Hematopoietic multipotent progenitor cell treated with erythropoietin and hydrocortisone succinate and interleukin-3 and kit ligand, for 4 days (in vitro differentiated cells): ENCODE measurements at places on chromosomes 2 and 18.

DNA sequence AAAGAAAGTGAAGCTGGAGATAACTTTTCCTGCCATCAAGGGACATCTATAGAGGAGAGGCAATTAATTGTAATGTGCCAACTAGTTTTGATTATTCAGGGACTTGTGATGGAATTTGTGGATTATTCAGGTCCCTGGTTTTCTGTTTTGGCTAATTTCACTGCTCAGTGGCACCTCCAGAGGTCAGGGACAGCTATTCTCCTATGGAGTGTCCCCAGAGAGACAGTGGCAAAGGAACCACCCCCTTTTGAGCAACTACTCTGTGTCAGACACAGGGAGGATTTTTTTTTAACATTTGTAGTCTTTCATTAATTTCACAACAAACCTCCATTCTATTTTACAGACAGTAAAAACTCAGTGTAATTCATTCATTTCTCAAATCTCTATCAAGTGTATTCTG is 206.0 kb upstream of the SPRED2 start:
- peak; percentile 13 for DNase-seq

DNA sequence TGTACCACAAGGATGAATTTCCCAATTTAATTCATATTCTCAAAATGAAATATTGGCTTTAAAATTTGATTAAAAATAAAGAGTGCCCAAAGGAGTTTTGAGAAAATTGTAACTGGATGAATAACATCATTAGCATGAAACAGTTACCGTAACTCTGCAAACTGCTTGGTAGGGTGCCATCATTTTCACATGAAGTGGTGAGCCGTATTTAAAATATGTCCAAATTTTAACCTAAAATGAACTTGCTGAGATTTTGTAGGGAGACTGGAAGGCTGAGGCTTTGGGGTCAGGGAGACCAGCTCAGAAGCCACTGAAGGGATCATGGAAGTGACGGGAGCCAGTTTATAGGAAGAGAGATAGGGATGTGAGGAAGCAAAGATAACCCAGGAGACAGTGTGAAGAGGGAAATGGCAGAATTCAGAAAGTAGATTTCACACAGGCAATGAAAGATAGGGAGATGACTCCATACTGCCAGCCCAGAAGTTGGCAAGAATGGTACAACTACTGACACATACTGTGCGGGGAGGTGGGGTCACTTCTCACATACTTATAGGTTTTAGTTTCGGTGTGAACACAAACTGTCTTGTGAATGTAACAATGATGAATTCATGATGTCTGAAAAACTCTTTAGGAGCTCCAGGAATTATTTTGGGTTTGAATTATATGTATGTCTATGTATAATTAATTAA is 53.8 kb downstream of the EFEMP1 start:
- DNase-seq, result no peak

GRCh38 chr2:109210431-109211200 is 81.6 kb downstream of the SH3RF3 start:
- no peak for DNase-seq

GRCh38 chr2:133485868-133486267 is 82.4 kb downstream of the NCKAP5 start:
- no peak for DNase-seq

DNA sequence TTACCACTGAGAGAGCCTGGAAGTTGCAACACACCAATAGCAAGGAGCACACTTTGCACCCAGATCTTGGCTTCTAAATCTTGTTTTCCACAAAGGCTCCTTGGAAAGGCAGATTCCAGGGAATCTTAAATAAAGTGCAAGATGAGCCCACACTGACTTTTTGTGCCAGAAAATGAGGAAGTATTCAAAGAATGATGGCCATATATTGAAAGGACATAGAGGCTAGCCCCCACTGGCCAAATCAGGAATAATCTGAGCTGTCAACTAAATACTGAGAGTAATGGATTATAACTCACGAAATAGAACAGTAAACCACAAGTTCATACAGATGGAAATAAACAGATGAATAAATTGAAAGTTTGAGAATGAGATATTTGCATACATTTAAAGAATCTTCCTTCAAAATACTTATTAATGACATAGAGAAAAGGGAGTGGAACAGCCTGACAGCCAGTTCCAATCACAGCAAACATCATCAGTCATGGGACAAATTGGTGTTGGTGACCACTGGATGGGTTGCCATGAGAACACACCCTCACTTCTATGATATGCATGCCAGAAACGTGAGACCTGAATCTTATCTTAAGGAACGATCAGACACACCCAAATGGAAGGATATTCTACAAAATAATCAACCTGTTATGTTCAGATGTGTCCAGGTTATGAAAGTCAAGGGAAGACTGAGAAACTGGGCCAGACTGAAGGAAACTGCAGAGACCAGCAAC is 12.2 kb upstream of the ACKR3 start:
- no peak for DNase-seq

- DNase-seq, result peak; percentile 80
These were observed 14.1 kb upstream of the CHRNA1 start for GRCh38 chr2:174778085-174778981.

GRCh38 chr2:36783246-36783645 is 86.7 kb downstream of the VIT start:
- DNase-seq, result no peak

- peak; percentile 44 for DNase-seq
These were observed 80.9 kb upstream of the SMAD7 start for GRCh38 chr18:49031511-49032188.

GRCh38 chr2:145038041-145038525 is 518.2 kb upstream of the ZEB2 start:
- no peak for DNase-seq

- DNase-seq, result no peak
These were observed 96.5 kb downstream of the MYT1L start for GRCh38 chr2:2234398-2235195.
